ENCODE measurements at places on chromosomes 5 and 9. TPM values are rescaled to one million over a fixed set of nuclear protein-coding genes. Genes with fewer than 3 reads are reported as not detected.

The ZNF79 gene
- 5.2 TPM for polyA plus RNA-seq

The NUDT12 gene
- 8.1 TPM for polyA plus RNA-seq

The TRIM36 gene
- 0.06 TPM for polyA plus RNA-seq

The IFNA21 gene
- polyA plus RNA-seq = not detected

The ENG gene
- polyA plus RNA-seq = 17.2 TPM

The JADE2 gene
- 12.4 TPM for polyA plus RNA-seq

The GADD45G gene
- not detected for polyA plus RNA-seq

The GTF3C5 gene
- polyA plus RNA-seq = 36.4 TPM

- DNase-seq = no peak
Observed at GRCh38 chr5:55608595-55609349, 74.0 kb upstream of the PLPP1 start.

- DNase-seq = peak; percentile 98
Observed at GRCh38 chr5:8829323-8830029, 716.4 kb downstream of the SEMA5A start.

GRCh38 chr5:58317009-58317408 lies 142.9 kb downstream of the PLK2 start:
- DNase-seq = no peak

- no peak for DNase-seq
Observed at GRCh38 chr9:27433631-27434325, 90.3 kb upstream of the IFNK start.

- DNase-seq = no peak
Observed at GRCh38 chr5:180069589-180070247, 1.8 kb downstream of the RNF130 start.

DNA sequence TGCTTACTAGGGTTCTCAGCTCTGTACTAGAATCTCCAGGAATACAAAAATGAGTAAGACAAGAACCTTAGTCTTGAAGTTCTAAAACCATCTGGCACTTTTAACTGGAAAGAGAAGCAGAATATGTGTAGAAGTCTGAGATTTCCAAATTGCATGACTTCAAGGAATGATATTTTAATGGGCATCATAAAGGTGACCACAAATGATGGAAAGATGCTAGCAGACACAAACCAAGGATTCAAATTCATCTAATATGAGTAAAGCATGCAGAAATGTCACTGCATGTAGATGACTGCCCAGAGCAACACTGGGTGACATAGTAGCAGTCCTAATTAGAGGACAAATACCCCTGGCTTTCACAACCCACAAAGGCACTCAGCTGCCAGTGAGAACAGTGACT lies 117.2 kb downstream of the RPS23 start:
- no peak for DNase-seq

- no peak for DNase-seq
Observed at GRCh38 chr9:89260525-89260924, 50.5 kb upstream of the CKS2 start.

DNA sequence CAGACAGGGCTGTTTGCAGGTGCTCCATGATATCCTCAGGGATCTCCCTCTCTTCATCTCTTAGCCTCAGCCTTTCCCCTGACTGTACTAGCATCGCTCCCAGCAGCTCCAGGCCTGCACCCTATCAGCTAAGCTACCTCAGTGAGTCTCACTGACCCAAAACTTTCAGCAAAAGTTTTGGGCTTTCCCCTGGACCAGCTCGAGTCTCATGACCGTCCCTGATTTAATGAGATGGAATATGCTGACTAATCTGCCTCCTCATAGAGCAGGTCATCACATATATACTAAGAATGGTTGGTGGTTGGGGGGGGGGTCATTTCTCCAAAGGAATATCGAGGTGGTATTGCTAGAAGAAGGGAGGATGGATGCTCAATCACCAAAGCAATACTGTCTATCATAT lies 151.5 kb downstream of the NR3C1 start:
- no peak for DNase-seq

- no peak for DNase-seq
Observed at GRCh38 chr9:91426123-91426745, 2.6 kb upstream of the NFIL3 start.

Measured in AG04450 (cell line).